NCI-H748 treated with DMSO at 0.1 percent for 48 hours (cell line): ENCODE measurements at places on chromosomes 7 and 10.

DNA sequence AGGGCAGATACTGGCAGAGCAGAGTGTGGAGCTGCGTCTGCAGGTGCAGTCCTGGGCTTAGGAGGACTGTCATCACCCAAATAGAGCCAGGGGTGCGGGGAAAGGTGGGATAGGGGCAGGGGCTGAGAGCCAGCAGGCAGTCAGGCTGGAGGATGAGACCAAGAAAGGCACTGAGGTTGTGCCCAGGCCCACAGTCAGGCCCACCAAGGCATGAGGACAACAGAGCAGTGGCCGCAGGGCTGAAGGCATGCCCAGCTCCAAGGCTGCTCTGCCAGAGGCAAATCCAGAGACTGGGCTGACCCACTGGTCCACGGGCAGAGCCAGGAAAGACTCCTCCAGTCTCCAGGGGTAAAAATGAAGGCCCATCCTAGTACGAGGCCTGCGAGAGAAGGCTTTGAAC, 24.4 kb upstream of the GATAD1 start:
- no peak for DNase-seq

GRCh38 chr7:147298611-147299043, 1182.0 kb downstream of the CNTNAP2 start:
- peak; percentile 42 for DNase-seq

DNA sequence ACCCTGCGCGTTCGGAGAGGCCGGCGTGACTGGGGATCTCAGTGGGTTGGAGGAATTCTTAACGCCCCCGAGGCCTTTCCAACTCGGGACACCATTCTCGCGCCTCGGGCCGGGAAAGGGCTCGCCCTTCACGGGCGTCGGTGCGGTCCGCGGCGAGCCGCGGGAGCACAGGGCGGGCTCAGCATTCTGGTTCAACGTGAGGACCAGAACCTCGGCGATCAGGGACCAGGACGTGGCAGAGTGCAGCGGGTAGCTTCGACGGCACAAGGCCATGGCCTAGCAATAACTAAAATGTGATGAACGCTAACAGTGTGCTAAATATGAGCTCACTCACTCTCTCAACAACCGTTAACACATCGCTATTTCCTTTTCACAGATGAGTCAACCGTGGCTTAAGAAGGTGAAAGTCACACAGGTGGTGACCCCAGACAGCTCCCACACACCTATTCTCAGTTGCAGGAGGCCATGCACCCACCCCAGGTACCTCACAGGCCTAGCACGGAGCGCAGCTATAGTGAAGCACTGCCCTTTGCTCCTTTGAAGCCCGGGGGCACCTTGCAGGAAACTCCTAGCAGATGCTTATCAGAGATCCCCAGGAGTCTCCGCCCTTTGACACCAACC, 4.5 kb upstream of the EMX2 start:
- no peak for DNase-seq

DNA sequence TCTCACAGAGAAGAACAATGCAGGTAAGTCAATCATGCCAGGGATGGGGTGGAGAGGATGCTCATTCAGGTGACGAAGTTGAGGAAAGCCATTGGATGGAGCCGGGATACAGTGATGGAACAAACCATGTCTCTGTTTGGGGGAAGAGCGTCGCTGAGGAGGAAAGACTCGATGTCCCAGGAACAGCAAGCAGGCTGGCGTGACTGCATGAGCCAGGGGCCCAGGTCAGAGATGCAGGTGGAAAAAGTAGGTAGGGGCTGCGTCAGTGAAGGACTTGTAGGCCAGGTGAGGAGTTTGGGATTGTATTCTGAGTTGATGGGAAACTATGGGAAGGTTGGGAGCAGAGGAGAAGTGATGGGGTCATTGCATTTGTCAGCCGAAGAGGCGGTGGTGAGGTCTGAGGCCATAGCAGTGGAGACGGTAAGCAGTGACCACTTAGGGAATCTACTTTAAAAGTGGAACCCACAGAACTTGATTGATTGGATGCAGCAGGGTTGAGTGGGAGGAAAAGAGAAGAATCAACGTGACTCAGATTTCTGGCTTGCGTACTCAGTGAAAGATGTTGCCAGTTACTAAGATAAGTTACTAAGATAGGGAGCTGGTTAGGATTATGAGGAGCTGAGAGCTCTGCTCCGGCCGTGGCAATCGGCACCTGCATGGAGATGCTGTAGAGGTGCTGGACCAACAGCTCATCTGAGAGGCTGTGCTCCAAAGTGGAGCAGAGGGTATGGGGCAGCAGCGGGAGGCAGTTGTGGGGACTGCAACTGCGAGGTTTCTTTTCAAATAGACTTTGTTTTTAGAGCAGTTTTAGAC, 12.5 kb upstream of the IL2RA start:
- DNase-seq: no peak

- no peak for DNase-seq
These were observed 6.1 kb upstream of the SCRN1 start for GRCh38 chr7:29995652-29996051.

- peak; percentile 36 for DNase-seq
These were observed at the start of gene CDK14 for GRCh38 chr7:90595801-90596670. TSS of gene CDK14 (plus strand) at chr7:90596321. CDS start at chr7:90596628, 307 bp downstream.

DNA sequence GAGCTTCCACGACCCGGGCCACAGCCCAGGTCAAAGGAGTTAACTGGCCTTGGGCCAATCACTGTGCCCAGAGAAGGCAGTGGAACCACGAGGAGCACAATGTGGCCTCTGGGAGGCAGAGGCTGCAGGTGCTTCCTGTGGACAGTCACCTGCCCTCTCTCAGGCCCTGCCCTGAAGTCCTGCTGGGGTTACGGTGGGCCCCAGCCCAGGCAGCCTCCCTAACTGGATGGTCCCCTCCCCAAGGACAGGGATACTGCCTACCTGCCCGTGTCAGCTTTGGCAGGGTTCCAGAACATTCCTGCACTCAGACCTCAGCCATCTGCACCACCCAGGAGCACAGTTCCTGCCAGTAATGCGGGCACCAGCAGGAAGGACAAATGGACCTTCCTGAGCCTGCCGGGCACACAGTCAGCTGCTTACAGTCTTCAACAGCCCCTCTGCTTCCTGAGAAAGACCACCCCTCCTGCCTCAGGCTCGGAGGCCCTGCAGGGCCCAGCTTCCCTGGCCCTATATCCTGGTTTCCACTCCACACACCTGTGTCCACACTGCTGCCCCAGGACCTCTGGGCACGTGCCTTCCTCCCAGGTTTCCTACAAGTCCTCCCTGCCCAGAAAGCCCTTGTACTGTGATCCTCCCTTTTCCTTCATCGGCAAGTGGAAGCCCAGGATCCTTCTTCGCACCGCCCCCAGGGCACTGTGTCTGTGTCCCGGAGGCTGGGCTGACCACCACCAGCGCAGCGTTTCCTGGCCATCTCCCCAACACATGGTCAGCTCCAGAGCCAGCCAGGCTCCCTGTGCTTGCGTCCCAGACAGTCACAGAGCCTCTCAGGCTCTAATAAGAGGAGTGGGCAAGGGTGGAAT, 23.3 kb downstream of the WDR86 start:
- DNase-seq: no peak

- DNase-seq: no peak
These were observed 73.7 kb downstream of the PRR15 start for GRCh38 chr7:29637374-29637773.
